ENCODE measurements at places on chromosomes 3 and 15. TPM values are rescaled to one million over a fixed set of nuclear protein-coding genes. Genes with fewer than 3 reads are reported as not detected.

The MCF2L2 gene
- total RNA-seq, result not detected

The MESP1 gene
- total RNA-seq, result under 0.01 TPM

The SIDT1 gene
- total RNA-seq, result under 0.01 TPM

The GOLGA8M gene
- total RNA-seq, result not detected

The NT5DC2 gene
- 30.8 TPM for total RNA-seq

The CAMK2N2 gene
- total RNA-seq, result not detected

The TAMM41 gene
- total RNA-seq, result 3.1 TPM

The NAALADL2 gene
- 2.2 TPM for total RNA-seq

The CCDC13 gene
- total RNA-seq, result 0.64 TPM

All from tracheal epithelial cell (primary cell).